ENCODE measurements at places on chromosomes 2 and 18.

- DNase-seq: peak; percentile 7
Measured at GRCh38 chr2:125516496-125517109, 1139.4 kb upstream of the GYPC start.

GRCh38 chr2:120857422-120857821 is 121.8 kb downstream of the GLI2 start:
- no peak for DNase-seq

GRCh38 chr2:107108556-107108955 is 222.6 kb upstream of the ST6GAL2 start:
- peak; percentile 89 for DNase-seq

GRCh38 chr2:202269585-202269984 is 4.0 kb downstream of the NOP58 start:
- DNase-seq: no peak

DNA sequence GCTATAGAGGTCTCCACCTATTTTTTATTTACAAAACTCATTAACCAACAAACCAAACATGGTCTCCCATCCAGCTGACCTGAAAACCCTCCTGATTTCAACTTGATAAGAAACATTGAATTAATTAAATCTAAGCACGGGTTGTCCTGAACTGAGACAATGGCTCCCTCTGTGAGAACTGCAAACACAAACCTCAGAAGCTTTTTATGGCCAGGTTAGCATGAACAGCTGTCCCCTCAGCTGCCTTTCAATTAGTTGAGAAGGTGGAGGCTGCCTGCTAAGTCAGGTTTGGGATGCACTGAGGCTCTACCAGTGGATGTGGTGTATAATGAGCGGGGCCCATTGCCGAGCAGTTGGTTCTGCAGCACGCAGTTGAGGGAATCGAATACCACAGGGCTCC is 258.5 kb upstream of the DDX18 start:
- no peak for DNase-seq

- no peak for DNase-seq
Measured at GRCh38 chr2:212814941-212815340, 276.3 kb upstream of the ERBB4 start.

DNA sequence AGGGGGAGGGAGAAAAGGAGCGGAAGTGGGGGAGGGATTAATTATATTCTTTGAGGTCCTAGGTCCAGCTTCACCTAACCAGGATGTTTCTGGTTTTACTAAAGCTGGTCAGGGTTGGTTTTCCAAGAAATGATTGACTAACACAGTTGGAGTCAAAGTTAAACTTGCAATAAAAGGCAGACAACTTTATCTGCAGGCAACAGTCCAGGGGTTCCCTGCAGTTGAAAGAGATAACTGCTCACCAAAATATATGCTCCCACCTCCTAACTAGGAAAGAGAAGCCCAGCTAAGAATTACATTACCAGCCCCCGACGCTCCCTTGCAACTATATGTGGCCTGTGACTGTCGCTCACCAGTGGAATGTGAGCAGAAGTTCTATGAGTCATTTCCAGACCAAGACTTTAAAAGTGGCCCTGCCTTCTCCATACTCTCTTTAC is 140.0 kb upstream of the PKDCC start:
- DNase-seq: no peak

- DNase-seq: peak; percentile 99
Measured at GRCh38 chr2:33134086-33134771, 187.5 kb downstream of the LTBP1 start.

All from iris pigment epithelial cell (primary cell).